ENCODE measurements at places on chromosomes 12 and 14.

DNA sequence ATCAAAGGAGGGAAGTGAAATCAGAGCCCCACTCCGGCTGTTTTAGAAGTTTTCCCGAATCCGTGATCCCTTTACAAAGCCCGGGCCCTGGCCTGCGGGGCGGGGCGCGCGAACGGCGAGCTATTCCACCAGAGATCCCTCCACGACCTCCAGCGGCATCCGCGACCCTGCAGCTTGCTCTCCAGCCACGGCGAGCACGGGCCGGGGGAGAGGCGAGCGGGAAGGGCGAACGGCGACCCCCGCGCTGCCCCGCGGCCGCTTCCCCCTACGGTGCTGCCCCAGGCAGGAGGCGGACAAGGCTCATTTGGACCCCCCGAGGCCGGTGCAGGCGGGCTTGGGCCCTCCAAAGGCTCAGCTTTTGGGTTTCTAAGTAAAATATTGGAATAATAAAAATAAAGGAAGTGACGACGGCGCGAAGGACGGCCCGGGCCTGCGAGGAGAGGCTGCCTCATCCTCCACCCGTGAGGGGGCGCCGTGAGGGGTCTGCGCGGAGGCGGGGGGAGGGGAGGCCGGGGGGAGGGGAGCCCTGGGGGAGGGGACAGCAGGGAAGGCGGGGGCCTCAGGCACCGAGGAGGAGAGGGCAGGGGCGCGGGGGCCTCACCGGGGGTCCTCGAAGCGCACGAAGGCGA, 613 bp downstream of the SRSF9 start:
- no peak for DNase-seq

GRCh38 chr14:61025251-61026223, 44.5 kb downstream of the SLC38A6 start:
- DNase-seq: peak; percentile 7

- no peak for DNase-seq
Observed at GRCh38 chr12:38961683-38962082, 56.3 kb upstream of the CPNE8 start.

DNA sequence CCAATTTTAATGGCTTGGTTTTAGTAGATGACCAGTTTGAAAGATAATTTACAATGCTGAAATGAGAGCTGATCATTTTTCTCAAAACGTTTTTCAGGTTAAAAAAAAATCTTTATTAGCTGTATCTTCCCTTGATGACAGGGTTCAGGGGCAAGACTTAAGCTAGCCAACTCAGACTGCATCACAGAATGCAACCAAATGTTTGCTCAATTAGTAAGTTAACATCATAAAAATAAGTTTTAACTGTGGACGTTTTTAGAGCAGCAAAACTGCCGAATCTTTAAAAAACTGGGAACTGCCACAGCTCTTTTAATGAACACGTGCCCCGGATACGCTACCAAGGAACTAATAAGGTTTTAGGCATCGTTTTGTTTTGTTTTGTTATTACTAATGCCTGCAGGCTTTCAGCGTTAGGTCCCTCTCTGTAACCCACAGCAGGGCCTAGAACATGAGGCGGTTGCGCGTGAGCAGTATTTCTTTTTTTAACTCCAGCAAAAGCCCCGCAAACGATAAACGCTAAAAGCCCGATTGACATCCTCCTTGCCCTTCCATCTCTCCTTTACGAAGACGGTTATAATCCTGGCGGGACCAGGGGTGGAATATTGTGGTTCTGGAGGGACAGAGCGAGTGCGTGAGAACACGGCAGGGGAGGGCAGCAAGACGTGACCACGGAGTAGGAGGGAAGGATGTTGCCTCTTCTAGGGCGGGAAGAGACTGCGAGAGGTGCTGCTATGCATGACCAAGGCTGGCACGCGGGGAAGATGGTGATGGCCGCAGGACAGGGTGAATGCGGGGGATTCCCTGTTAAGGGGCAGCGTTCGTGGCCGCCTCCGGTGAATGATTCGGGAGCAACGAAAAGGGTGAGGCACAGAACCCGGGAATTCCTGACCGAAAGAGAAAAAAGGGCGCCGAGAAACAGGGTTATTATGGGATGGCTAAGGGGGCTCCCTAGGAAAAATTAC, 652 bp downstream of the SUPT16H start:
- peak; percentile 27 for DNase-seq

- no peak for DNase-seq
Observed at GRCh38 chr14:87084908-87085307, 908.1 kb downstream of the GALC start.

DNA sequence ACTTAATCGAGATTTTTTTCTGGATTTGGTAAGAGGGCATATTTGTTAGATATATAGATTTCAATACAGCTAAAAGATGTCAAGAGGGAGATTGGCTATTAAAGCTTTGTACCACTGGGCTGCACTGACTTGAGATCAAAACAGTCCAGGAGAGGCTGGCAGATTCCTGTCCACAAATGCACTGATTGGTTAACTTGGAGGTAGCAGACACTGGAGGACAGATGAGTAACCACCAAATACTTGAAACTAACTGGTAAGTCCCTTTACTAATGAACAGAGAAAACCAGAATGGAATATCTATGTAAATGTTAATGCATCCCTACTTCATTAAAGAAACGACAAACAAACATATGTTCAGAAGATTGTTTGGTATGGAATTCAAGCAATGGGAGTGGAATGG, 416.6 kb downstream of the LRIG3 start:
- no peak for DNase-seq

Data from NCI-H1417 treated with DMSO at 0.1 percent for 48 hours (cell line).